Naive B cell (primary cell): ENCODE measurements at places on chromosomes 5 and 9. TPM values are rescaled to one million over a fixed set of nuclear protein-coding genes. Genes with fewer than 3 reads are reported as not detected.

The ZDHHC12 gene
- 43.5 TPM for polyA plus RNA-seq

GRCh38 chr9:87108661-87109060 is 161.4 kb upstream of the GAS1 start:
- DNase-seq: no peak

DNA sequence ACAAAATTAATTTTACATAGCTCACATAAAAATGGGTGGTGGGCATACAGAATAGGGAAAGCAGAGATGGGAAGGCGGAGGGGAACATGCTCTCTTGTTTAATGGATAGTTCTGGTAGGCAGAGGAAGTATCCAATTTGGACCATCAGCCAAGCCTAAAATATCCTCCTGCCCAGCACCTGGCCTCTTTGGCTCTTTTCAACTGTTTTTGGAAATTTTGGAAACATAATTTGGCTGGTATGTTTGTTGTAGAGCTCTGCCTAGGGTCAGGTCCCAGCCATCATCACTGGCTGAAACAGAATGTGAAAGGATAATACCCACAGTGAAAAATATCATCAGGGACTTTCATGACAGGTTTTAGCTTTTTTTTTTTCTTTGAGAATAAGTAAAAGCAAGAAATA is 467.3 kb upstream of the DMAC1 start:
- no peak for DNase-seq

- DNase-seq: no peak
These were observed 26.7 kb upstream of the CEP78 start for GRCh38 chr9:78209127-78209526.

DNA sequence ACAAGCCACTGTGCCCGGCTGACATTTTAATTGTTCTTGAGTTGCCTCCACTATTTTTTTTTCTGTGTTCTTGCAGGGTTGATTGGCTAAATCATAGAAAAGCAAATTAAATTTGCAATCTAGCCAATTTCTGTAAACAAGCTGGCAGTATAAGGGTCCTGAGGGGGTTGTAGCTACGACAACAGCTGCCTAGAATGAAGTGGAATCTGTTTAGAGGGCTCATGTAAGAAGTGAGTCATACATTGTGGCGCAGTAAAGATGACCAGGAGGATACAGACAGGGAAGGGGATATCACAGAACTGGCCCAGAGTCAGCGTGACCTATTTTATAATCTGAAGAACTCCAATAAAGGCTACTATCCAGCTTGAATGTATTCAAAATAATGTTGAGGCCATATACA is 82.2 kb upstream of the TLE1 start:
- no peak for DNase-seq

- DNase-seq: no peak
These were observed 1.1 kb downstream of the HRCT1 start for GRCh38 chr9:35906923-35907699.

DNA sequence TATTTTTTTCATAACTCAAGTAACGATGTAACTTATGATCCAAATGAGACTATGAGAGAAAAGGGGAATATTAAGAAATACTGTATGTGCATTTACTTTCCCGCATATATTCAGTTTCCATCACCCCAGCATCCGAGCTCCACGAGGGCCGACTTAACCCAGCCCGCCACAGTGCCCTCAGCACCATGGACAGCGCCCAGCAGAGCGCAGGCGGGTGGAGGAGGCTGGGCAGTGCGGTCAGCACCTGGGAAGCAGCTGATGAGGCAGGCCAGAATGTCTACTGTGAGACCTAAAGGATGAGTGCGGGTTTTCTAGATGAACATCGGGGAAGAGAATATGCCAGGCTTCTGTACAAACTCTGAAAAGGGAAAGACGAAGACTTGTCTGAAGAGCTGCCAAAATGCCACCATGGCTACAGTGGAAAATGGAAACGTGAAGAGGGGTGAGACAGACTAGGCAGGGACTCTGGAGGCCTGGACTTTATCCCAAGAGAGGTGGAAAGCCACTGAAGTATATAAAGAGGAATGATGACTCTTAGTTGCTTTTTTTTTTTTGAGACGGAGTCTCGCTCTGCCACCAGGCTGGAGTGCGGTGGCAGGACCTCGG is 34.5 kb upstream of the MED27 start:
- no peak for DNase-seq

- no peak for DNase-seq
These were observed 1.9 kb upstream of the ZDHHC11 start for GRCh38 chr5:852431-853401.

The C9 gene
- not detected for polyA plus RNA-seq

DNA sequence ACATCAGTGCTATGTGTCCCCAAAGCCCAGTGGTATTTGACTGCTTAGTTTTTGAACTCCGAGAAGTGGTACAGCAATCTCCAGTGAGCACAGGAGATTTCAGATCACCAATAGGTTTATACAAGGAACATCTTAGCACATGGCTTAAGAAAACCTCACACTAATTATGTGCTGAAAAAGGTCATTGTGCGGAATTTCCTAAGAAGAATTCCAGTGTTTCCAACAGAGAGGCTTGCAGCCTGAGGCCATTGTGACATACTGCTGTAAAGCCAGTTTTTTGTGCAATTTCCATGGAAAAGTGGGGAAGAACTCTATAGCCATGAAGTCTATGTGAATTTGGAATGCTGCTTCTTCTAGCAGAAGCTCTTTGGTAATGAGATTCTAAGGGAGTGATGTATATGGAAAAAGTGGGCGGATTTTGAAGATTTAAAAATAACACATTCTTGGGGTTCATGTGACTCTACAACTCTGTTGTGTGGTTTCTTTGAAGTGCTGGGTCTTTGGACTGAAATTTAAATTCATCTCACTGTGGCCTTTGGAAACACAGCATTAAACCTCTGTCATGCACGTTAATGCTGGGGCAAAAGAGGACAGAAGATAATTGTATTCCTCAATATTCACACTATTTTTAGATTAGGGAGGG is 110.5 kb upstream of the CD180 start:
- no peak for DNase-seq
